WERI-Rb-1 (cell line): ENCODE measurements at places on chromosomes 16 and 17.
A peak's percentile ranks its signal among the peaks of the same experiment; 100 is the strongest.

- no peak for DNase-seq
These were observed 5.0 kb downstream of the DPH1 start for GRCh38 chr17:2034806-2035540.

- DNase-seq: peak; percentile 56
These were observed 25.4 kb downstream of the PCTP start for GRCh38 chr17:55776271-55776670.

GRCh38 chr17:15181333-15181732 lies 83.8 kb downstream of the PMP22 start:
- no peak for DNase-seq

DNA sequence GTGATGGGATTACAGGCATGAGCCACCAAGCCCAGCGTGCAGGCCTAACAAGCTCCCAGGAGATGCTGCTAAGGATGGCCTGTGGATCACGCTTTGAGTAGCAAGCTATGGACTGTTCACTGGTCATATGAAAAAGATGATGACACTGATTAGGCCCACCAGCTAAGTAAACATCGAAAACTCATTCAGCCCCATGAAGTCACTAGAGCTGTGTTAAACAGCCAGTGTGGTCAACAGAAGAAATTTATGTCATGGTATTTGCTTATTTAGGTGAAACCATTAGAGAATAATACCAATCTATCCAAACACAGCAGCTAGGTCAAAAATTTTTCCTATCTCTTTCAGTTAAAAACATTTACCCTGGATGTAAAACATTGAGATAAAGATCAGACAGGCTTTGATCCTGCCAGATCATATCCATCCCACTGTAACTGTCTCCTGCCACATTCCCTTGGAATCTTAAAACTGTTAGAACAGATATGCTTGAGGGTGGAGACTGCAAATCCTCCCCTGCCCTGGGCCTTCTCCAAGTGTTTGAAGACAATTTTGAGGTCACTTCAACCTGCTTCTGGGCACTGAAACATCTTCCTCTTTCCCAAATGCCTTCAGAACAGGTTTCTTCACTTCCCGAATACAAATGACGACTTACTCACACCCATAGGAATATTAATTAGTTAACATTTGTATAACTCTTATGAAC lies 30.9 kb downstream of the HOXB1 start:
- DNase-seq: no peak

- no peak for DNase-seq
These were observed 78.6 kb upstream of the ZNF469 start for GRCh38 chr16:88303890-88304819.
